HTR-8/SVneo (cell line): ENCODE measurements at places on chromosomes 16 and 17.

DNA sequence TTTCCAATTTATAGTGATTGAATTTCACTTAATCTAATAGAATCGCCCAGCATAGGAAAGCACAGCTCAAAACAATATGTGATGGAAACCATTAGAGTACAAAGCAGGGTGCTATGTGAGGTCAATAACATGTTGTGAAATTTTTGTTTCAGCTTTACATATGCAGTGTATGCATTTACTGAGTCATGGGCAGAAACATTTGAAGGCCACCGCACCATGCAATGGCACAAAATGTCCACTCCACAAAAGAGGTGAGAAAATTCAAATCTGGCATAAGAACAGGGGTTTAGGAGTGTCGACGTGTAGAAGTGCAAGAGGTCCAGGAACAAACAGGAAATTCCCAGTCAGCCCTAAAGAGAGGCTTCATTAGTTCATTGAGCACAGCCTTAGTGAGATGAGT is 131.2 kb downstream of the ANKFN1 start:
- DNase-seq: no peak

DNA sequence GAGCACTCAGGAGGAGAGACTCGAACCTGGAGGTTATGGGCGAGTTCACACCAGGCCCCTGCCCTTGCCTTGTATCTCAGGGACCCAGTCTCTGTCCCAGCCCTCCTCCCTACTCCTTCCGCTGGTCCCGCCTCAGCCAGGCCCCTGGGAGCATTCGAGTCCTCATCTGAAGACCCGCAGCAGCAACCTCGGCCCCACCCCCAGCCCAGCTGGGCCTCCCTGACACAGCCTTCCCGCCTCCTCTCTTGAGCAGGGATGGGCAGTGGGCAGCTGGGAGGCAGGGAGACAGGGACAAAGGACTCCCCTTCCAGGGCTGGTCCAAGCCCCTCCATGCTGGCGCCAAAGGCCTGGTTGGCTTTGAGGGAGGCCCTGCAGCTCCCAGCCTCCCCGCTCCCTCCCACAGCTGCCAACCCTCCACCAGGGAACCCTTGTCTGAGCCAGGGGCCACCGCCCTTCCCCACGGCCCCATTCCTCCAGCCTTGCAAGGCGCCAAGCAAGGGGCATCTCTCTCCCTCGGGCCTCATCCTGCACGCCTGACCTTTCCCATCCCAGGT is 15.4 kb upstream of the ZC3H18 start:
- DNase-seq: no peak

DNA sequence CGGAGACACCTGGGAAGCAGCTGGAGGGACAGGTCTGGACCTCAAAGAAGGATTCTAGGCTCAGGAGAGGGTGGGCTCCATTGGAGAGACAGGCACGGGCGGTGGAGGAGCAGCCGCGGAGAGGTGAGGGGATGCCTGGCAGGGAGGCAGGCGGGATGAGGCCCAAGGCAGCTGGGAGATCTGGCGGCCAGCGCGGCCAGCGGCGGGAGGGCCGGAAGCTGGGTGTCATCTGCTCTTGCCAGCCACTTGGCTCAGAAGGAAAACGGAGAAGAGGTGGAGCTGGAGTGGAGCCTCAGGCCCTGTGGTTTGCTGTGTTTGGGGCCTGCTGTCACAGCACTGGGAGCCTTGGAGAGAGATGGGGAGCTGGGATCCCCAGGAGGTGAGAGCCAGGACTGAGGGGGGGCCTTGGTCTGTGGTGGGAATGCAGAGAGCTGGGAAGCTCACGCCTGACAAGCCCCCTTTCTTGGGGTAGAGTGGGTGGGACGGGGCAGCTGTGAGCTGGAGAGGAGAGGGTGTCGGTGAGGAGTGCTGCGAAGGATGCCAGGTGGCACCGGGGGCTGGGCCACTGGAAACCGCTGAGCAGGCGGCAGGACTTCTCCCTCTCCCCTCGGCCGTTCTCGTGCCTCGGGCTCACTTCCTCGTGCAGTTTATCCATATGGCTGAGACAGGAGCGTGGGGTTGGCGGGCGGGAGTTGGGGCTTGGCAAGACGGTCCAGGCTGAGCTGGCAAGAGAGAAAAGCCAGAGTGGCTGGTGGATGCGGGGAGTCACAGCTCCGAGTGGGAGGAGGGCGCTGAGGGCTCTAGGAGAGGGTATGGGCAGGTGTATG is 8.0 kb downstream of the TBC1D24 start:
- DNase-seq: no peak

DNA sequence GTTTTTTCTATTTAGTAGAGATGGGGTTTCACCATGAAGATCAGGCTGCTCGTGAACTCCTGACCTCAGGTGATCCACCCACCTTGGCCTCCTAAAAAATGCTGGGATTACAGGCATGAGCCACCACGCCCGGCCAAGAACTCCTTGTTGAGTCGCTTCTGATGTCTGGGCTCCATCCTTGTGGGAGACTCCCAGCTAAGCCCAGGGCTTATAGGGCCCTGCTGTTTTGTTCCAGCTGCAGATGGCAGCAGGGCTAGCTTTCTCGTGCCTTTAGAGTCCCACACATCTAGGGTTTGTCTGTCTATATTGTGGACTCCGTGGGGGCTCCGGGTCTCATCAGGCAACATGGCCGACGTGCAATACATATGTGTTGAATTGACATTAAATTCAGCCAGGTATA is 39.3 kb upstream of the MED9 start:
- DNase-seq: no peak

DNA sequence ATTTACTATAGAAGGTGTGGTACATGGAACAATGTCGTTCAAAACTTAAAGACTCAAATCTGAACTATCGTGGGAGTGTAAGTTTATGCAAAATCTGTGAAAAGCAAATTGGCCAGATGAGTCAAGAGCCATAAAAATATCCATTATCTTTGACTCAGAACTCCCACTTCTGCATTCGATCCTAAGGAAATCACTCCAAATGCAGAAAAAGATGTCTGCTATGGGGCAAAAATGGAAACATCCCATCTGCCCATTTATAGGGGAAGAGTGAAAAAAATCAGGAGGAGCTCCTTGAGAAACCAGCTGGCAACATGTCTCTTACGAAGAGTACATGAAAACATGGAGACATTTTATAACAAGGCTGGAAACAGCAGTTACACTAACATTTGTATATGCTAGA is 43.6 kb upstream of the CCDC182 start:
- DNase-seq: no peak

DNA sequence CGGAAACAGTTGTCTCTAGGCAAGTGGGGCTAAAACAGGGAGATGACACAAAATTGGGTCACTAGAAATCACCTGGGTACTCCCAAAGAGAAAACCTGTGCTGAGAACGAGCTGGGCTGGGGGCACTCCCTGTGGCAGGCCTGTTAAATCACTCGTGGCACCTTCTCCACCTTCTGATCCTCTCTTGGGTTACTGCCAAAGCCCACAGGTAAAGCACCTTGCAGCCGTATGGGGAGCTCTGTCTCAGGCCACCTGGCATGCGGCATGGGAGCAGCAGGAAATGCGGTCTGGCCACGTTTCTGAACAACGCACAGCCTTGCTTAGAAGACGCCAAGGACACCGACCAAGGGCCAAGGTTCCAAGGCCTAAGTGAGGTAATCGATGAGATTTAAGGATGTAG is 21.5 kb upstream of the ICAM2 start:
- DNase-seq: no peak

GRCh38 chr16:11593581-11593980 is 6.9 kb upstream of the LITAF start:
- DNase-seq: no peak

- DNase-seq: peak; percentile 78
These were observed 26.0 kb upstream of the HNF1B start for GRCh38 chr17:37770631-37771518.

DNA sequence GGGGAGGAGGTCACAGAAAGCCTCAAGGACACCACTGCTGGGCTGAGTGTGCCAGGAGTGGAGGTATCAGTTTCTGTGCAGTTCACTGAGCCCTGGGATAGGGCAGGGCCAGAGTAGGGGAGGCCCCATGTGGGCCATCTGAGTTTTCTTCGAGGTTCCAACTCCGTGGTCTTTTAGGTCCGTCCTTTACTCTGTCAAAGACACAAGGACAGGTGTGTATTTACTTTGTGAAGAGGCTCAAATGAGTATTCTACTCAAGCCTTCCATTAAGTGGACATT is 59.5 kb downstream of the USP22 start:
- no peak for DNase-seq

DNA sequence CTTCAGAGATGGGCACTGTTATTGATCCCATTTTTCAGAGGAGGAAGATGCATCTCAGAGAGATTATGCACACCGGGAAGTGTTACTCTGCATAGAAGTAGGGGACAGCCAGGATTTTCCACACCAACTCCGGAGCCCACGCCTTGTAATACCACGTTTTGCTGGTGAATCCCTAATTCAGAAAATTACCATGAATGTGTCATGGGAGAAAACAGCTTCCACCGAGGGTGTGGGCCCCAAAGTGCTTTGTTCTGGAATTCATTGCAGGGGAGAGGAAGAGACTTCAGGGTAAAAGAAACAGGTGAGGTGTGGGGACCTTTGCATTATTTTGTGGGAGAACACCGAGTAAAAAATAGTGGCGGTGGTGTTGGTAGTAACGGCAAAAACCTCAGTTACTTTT is 1051.4 kb upstream of the RBFOX1 start:
- no peak for DNase-seq

- no peak for DNase-seq
These were observed 51.3 kb downstream of the ADCY9 start for GRCh38 chr16:4064950-4065352.

GRCh38 chr17:2087597-2088211 is 32.8 kb downstream of the HIC1 start:
- no peak for DNase-seq

DNA sequence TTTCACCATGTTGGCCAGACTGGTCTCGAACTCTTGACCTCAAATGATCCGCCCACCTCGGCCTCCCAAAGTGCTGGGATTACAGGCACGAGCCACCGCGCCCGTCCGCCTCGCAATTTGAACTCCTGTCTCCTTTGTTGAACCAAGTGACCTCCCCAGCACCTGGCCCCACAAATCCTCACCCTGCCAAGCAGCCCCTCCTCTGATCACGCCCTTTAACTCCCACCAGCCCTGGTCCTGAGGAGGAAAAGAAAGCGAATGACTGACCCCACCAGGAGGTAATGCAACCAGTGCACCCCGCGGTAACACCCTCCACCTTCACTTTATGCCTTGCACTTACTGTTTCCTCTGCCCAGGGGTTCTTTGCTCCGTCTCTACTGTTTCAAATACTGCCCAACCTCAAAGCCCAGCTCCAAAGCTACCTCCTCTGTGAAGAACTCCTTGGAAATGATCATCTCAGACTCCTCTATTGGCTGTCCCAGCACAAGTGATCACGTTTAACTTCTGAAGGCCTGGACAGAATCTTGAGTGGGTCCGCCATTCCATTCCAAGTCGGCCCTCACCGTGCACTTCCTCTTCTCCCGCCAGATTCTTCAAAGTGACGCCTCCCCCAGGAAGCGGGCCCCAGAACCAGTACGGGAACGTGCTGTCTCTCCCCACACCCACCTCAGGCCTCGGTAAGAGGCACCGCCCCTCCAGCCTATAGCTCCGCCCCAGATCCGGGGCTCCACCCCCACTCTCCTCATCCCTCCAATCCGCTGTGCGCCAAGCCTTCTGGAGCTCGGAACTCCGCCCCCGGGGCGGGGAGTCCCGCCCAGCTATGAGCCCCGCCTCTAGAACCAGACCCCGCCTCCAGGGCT is 4.4 kb downstream of the CD19 start:
- DNase-seq: no peak

- no peak for DNase-seq
These were observed 138.6 kb downstream of the MAP2K6 start for GRCh38 chr17:69552986-69553667.

DNA sequence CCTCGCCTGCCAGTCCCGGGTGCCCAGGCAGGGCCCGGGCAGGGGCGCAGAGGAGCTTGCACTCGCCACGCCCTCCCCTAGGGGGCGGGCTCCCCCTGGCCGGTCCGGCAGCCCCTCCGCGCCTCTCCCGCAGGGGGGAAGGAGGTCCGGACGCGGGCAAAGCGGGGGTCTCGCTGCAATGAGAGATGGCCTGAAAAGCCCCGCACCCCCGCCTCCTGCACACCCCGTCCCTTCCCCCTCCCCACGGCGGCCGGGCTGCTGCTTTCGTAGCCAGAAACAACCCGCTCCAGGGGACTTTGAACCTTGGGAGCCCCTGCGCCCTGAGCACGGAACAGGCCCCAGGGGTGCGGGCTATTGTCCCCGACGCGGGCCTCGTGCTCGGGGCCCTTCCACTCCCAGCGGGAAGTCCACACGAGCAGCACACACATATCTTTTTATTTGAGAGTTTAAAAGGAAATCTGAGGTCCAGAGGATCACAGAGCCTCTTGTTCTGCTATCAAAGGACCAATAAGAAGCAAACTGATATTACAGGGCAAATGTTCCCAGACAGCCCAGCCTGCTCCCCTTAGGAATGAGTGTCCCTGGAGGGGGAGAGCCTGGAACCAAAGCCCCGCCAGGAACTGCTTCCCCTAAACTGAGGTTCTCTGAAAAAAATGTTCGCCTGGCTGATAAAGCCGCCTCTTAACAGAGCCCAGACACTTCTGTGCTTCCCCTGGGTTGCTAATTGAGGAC is 5.8 kb upstream of the CBX4 start:
- DNase-seq: no peak

GRCh38 chr17:73232587-73233373 is 28.9 kb downstream of the CPSF4L start:
- peak; percentile 51 for DNase-seq

DNA sequence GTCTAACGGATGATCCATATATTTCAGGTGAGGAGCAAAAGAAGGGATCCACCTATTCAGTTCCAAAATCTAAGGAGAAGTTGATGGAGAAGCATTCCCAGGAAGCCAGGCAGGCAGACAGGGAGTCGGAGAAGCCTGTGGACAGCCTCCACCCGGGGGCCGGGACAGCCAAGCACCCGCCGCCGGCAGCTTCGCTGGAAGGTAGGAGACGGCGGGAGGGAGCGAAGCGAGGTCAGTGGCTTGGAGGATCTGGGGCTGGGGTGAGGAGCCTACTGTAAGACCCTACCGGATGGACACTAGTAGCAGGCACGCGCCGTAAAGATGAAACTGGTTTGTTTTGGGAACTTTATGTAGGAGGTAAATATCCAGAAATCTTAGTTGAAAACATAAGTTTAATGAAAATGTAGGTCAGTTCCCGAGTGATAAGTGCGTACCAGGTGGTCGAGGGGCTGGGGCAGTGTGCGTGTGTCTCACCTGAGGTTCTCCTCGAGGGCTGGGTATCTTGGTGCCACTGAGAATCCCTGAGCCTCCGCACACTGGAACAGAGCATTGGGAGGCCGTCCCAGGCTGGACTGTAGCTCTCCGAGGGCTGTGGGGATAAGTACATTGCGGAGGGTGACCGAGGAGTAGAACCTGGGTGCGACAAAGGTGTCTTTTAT is 714 bp downstream of the SPATA33 start:
- no peak for DNase-seq

DNA sequence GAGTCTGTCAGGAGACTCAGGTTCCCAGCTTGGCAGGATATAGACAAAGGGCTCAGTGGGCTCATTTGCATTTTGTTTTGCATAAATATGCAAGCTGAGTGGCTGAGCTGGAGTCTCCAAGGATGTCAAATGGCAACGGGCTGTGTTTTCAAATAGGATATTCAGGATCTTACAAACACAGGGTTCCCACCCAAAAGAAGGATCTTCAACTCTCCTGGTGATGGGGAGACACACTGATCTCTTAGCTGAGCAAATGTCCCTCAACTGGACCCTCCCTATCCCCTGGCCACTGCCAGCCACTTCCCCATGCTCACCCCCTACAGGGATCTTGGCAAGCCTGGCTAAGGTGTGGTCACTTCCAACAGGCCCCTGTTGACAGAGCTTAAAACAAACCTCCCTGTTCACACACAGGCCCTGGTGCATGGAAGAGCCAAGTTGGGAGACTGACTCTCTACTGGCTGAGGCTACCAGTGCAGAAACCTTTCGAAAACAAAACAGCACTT is 61.6 kb downstream of the SOX9 start:
- no peak for DNase-seq
